ENCODE measurements at places on chromosomes 16 and 17.

GRCh38 chr16:4399001-4399730 lies 17.2 kb downstream of the CORO7 start:
- DNase-seq, result no peak

GRCh38 chr17:50053654-50053960 lies 2.3 kb upstream of the ITGA3 start:
- DNase-seq, result no peak

DNA sequence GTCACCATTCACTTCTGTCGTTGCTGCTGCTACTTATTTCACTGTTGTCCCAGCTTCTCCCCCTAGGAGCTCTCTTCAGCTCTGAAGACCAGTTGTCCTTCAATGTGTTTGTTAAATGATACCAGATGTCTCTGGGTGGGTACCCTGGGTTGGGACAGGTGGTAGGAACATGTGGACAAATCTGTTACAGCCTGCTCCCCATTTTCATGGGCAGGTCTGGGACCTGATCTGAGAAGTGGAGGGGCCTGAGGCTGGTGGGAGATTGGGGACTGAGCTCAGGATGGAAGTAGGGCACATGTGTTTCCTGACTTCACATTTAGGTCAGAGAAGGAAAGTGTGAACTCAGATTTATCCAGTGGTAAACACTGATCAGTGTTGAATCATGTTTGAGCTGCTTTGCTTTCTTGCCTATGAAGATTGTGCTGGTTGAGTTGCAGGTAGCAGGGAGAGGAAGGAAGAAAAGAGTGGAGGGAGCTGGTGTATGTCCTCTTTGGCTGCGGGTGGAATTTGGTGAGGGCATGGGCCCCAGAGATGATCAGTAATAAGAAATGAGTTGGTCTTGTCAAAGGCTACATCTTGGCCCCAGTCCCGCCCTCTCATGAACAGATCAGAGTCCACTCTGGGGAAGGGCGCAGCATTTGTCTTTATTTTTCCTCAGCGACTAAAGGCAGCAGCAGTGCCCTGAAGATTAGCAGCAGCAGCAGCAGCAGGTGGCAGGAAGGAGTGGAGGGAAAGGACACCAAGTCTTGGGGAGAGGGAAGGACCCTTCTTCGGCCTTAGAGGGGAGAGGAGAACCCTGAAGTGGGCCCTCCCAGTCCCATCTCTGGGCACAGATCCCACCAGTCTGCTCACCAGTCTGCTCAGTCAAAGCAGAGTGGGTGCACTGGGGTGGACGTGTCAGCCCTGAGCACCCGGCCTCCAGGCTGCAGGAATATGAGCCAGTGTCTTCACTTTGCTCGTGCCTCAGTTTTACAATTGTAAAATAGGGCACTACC lies 6.1 kb upstream of the EFTUD2 start:
- no peak for DNase-seq

DNA sequence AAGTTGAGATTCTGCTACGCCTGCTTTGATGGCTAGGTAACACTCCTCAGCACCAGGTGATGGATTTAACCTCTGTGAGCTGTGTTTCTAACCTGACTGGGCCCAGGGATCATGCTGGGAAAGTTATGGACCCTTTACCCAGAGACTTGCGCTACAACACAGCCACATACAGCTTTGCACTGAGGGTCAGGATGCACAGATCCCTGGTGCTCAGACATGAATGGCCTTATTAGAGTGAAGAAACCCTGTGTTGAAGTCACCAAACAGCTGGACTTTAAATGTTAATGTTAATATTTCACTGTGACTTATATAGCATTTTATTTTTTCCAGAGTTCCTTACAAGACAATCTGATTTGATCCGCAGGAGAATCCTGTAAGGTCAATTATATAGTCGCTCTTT lies 114.3 kb downstream of the MSI2 start:
- no peak for DNase-seq

- no peak for DNase-seq
Observed at GRCh38 chr16:24775455-24775854, 46.0 kb downstream of the TNRC6A start.

DNA sequence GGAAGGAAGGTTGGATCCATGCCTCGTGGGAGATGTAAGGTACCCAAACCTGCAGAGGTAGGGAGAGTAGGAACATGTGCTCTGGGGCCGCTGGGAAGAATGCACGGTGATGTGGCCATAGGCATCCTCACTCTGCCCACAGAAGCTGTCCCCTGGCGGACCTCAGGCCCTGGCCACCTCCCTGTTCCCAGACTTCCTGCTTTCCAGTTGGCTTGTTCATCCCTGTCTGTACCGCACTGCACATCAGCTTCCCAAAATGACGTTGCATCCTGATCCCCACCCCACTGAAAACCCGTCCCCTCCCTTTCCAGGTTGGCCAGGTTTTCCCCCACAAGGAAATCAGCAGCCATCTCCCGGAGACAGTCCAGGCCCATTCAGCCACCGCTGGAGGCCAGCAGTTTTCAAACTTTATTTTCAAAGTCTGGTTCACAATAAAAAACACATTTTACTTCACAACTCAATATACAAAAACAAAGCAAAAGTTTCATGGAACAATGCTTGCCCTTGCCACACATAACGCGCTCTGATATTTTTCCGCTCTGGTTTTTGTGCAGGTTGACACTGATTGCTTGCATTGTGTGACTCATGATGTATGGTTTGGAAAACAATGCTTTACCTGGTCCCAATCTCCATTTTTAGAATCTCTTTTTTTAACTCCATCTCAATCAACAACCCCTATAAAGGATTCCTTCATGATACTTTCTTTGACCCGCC lies 143.0 kb downstream of the GAS7 start:
- DNase-seq, result no peak

GRCh38 chr17:71412803-71413202 lies 708.0 kb upstream of the SOX9 start:
- no peak for DNase-seq

DNA sequence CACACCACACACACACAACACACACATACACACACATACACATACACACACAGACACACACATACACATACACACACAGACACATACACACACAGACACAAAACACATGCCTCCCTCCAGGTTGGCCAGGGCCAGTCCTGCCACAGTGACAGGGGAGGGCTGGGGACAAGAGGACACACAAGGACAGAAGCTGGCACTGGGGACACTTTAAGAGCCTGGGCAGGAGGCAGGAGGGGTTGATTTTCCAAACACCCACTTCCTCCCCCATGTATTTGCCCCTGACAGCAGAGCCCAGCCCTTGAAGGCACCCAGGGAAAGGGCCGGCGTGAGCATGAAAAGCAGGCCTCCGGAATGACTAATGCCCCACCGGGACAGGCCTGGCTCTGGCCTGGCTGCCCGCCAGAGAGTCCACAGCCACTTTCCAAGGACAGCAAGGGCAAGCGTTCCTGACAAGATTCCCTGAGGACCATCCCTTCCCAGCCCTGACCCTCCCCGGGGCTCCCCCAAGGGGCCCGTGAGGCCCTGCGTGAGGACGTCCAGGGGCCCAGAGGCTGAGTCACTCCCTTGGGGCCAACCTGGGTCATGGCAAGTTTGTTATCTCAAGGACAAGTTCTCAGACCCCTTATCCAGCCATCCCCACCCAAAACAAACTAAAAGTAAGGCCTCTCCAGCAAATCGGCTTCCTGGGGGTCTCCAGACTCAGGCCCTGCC lies 235.6 kb downstream of the ZNF423 start:
- peak; percentile 28 for DNase-seq

GRCh38 chr16:59733321-59733720 lies 999.2 kb upstream of the GOT2 start:
- DNase-seq, result no peak

GRCh38 chr16:87368029-87368770 lies 15.4 kb downstream of the FBXO31 start:
- no peak for DNase-seq

DNA sequence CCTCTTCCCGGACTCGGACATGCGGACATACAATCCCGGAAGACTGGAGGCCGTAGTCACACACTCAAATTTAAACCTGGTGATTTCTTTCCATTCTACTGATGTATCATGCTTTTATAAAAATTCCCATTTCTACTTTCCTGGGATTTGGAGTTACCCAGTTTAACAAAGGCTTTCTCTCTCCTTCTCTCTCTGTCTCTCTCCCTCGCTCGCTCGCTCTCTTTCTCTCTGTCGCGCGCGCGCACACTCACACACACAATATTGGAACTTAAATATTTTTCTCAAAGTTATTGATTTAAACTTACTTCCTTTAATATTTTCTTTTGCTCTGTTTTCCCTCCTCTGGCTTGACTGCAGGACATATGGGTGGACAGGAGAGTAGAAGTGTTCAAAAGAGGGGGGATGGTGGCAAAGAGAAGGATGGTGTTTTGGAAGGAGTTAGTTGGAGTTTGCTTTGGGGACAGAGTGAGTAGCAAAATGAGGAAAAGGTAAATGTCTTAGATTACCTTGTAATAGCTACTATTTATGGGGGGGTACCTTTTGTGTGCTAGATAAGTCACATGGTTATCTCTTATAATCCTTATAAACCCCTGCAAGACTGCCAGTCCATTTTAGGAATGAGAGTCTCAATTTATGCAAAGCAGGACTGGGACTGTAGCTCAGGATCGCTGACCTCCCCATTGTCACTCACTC lies 878 bp upstream of the TRIM25 start:
- DNase-seq, result no peak

GRCh38 chr16:17029602-17030350 lies 441.0 kb downstream of the XYLT1 start:
- DNase-seq, result no peak

DNA sequence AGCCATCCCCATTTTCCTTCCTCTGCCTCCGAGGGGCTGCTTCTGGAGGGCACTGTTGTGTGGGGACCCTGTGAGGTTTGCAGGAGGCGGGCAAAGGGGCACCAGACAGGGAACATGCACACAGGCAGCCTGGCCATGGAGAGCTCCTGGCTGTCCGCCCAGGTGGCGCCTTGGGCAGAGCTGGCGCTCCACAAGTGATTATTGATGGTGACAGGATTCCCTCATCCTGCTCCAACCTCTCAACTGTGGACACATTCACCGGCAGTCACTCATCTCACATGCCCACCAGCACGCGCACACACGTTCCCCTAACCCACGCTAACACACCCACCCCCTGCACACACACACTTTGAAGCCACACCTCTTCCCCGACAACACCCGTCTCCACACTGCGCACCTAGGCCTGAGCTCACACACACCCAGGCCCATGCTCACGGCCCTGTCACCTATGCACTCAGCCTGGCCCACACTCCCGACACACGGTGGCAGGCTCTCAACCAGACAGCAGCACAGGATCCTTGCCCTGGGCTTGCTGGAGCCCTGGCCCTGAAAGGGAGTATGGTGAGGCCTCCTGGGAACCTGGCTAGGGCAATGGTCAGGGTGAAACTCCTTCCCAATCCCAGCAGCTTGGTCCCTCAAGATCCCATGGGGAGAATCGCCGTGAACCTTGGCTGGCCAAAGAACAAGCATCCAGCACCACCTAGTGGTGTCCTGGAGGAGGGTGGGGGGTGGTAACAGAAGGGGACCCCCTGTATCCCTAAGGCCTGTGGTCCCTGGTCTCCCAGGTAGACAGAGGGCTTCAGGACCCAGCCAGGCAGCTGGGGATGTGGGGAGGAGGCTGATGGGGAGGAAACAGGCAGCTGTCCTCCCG lies 3.6 kb downstream of the PNMT start:
- DNase-seq, result peak; percentile 80

DNA sequence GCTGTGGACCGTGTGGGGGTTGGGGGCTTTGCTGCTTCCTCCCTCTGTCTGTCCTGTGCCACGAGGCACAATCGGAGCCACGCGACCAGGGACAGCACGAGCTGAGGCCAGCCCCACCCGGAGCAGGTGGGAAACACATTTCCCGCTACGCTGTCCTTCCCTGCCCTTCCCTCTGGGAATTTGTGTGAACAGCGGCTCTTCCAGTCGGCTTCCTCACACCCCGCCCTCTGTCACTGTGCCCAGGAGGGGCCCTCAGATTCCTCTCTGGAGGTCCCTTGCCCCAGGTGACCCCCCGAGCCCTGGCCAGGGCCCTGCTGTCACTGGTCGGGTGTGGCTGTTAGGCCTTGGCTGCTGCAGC lies 19.6 kb downstream of the SPIRE2 start:
- no peak for DNase-seq

- no peak for DNase-seq
Observed at GRCh38 chr16:27430923-27431484, 29.0 kb downstream of the IL21R start.

DNA sequence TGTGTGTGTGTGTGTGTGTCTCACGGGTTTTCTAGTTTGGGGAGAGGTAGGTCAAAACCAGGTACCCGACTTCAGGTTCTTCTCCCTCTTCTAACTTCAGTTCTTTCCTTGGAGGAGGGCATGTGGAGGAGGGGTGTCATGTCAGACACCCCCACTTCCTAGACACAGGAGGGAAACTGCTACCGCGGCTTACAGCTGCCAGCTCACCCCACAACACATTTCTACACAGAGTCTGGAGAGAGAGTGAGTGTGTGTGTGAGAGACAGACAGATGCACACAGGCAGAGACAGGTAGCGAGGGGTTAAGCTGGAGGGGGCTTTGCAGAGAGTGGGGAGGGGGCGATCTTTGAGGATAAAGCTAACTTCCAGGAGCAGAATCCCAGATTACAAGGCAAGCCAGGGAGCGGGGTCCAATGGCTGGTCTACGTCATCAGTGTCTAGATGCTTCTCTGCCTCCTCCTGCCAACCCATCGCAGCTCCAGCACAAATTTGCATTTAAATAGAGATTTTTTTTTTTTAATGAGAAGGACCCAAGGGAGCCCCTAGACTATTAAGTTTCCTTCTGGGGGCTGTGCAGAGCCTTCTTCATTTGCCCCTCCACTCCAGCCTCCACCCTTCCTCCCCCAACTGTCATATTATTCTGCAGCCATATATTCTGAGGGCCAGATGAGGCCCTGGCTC lies 48.9 kb downstream of the MRM1 start:
- no peak for DNase-seq

- DNase-seq, result no peak
Observed at GRCh38 chr16:17574256-17574655, 103.5 kb upstream of the XYLT1 start.

DNA sequence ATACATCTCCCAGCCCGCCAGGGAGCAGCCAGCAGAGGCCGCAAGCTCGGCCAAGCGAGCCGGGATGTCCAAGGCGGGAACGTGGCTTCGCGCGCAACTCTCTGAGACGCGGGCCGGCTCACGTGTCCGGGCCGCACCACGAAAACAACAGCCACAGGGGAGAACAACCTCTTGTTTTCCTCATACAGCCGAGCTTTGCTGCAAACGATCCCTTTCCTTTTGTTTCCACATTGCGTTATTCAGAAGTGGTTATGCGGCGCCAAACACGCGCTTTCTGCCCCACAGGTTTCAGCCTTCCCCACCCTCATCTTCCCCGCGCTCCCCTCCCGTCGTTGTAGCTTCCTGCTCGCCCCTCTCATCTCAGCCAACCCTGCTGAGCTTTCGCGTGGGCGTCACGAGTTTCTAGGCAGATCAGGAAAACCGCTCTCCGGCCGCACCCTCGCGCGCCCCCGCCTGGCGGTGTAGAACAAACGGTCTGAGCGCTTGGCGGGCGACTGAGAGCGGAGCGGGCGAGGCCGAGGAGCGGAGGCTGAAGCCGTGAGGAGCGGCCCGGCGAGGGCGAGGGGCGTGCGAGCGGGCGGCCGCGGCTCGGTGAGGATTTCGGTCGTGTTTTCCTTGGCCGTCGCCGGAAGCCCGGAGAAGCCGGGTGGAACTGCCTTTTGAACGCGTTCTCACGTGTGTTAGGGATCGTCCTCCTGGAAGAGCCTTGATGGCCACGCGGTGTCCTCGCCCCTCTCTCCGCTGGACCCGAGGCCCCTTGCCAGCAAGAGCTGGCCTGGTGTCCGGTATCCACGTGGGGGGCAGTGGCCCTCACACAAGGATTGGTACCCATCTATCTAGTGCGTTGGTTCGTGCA lies 6.6 kb upstream of the SMARCD2 start:
- DNase-seq, result peak; percentile 88

GRCh38 chr17:6870841-6871240 lies 39.3 kb upstream of the TEKT1 start:
- no peak for DNase-seq

- no peak for DNase-seq
Observed at GRCh38 chr17:83084214-83084613, 4.8 kb downstream of the METRNL start.

All from 8988T (cell line).